Breast epithelium (tissue), 4 donors: ENCODE measurements at places on chromosomes 12 and 14. TPM values are rescaled to one million over a fixed set of nuclear protein-coding genes. Genes with fewer than 3 reads are reported as not detected.

DNA sequence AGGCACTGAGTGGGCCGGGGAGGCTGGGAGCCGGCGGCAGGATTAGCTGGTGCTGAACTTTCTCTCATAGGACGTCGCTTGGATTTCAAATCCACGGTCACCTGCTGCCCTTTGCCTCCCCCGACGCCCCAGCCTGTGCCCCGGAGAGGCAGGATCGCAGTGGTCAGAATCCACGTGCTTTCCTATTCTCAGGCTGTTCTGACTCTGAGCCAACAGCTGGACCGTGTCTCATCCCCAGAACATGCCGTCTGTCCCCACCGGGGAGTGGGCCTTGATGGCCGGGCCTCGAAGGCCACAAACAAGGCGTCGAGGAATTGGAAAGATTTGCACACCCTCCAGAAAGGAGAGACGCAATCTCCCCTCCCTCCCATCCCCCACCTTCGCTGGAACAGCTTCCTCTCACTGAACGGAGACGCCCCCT, 18.5 kb upstream of the MLXIP start:
- DNase-seq, result no peak

Gene TRPV4
- total RNA-seq, result 0.64 TPM

GRCh38 chr12:40103043-40103442, 2.8 kb downstream of the SLC2A13 start:
- DNase-seq, result no peak

GRCh38 chr12:99436584-99436983, 211.0 kb upstream of the GARIN6 start:
- no peak for DNase-seq

Gene TAS2R14
- total RNA-seq, result 8.8 TPM

GRCh38 chr12:131231032-131231980, 277.6 kb downstream of the ADGRD1 start:
- DNase-seq, result no peak

Gene TEAD4
- 12.6 TPM for total RNA-seq

DNA sequence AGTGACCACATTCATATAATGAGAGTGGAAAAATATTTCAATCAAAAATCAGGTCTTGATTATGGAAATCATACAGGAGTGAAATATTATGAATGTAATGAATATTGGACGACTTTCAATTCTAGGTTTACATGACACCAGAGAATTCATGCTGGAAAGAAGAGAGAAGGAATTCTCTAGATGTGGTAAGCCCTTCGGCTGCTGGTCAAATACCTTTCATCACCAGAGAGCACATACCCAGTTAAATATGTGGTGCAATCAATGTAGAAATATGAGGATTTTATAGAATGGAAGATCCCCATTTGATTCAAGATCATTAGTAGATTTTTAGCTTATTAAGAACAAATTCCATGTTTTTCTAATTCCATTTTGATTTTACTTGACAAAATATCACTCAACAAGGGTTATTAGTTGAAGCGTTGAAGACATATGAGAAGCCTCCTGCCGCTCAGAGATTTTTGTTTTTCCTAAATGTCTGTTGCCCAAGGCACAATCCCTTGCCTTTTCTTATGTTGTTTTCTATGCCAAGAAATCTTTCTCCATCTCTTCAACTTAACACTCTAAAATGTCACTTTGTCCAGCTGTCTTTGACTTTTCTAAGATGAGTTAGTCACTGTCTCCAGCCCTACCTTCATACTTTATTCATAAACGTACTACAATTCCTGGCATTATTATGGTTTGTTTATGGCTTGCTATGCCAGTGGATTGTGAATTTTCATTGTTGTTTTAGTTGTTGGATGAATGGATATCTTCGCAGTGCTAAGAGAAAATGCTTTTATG, 72.8 kb upstream of the ZDHHC17 start:
- DNase-seq, result no peak

Gene GALNT4
- total RNA-seq, result 5.3 TPM

GRCh38 chr12:113970211-113970610, 4.1 kb upstream of the RBM19 start:
- no peak for DNase-seq

- DNase-seq, result no peak
These were observed 13.8 kb downstream of the CLMN start for GRCh38 chr14:95305940-95306339.

Gene ERP27
- 7.8 TPM for total RNA-seq
